ENCODE measurements at places on chromosomes 11 and 22.

- DNase-seq: peak; percentile 73
Measured at GRCh38 chr22:50274311-50274710, 4.1 kb upstream of the MAPK11 start.

- DNase-seq: no peak
Measured at GRCh38 chr11:134041791-134042696, 26.8 kb upstream of the JAM3 start.

- DNase-seq: no peak
Measured at GRCh38 chr11:117933475-117933874, 4.3 kb upstream of the TMPRSS13 start.

GRCh38 chr22:29443452-29443851 lies 5.1 kb downstream of the RFPL1 start:
- DNase-seq: no peak

DNA sequence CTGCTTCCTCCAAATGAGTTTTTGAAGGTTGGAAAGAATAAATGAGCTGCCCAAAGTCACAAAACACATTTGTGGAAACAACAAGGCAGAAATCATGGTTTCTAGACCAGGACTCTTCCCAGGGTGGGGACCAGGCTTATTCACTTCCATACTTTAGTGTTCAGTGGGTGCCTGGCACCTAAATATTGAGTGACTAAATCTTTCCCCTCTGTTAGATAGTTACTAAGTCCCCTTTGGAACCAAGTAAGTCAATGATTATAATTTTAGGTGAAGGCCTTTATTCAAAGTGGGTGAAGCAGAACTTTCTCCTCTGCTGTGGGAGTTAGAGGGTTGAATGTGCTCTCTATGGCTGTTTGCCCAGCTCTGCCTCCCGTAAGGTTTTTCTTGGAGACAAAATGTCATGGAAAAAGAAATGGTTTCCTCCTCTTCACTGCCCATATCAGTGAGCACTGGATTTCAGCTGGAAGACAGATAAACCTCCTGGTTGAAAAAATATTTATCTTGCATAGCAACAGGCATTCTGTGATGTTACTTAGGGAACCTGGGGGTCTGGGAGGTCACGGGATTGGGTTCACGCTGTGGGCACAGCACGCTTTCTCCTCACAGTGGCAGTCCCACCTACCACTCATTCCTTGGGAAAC lies 117.8 kb downstream of the CCDC81 start:
- no peak for DNase-seq

- DNase-seq: no peak
Measured at GRCh38 chr22:29744902-29745301, 21.9 kb downstream of the ZMAT5 start.

DNA sequence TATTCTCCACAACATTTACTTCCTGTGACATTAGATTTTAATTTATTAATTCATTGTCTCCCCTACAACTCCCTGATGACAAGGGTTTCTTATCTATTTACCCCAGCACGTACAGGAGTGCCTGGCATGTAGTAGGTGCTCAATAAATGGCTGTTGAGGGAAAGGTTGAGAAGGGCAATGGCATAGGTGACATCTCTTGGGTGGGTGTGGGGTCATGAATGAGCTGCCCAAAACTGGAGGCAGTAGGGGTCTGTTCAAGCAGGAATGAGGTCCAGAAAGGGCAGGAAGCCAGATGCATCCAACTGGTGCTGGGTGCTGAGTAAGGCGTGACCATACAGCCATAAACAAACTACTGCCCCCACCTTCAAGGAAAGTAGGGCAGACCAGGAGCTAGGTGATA lies 2.8 kb downstream of the VWCE start:
- no peak for DNase-seq

GRCh38 chr11:96035031-96035739 lies 111.3 kb upstream of the MTMR2 start:
- DNase-seq: no peak

GRCh38 chr11:8017071-8017470 lies 29.9 kb downstream of the EIF3F start:
- DNase-seq: no peak

GRCh38 chr22:20782596-20783299 lies 8.8 kb downstream of the SERPIND1 start:
- DNase-seq: peak; percentile 60

DNA sequence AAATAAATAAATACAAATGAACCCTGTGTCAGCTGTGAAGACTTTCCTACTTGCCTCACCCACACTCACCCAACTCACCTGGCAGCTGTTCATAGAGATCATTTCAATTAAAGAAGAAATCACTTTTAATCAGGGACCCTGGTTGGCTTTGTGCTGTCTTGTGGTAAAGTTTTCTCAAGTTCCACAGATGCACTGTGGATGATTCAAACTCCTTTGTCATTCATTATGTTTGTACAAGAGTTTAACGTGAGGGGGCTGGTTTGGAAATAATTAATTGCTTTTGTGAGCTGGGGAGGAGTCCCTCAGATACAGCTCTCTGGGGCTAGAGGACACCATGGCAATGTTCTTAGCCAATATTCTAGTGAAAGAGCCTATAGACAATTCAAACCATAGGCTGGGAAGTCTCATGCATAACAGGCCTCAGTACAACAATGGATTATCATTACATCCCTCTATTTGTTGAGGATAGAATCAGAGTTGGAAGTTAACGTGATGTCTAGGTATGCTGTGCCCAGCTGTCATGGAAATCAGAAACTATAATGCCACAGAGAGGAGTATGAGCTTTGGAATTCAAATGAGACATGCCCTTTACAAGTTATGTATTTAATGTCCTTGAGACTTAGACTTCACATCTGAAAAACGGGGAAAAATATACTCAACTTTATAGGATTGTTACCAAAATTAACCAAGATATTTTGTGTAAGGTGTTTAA lies 698.5 kb downstream of the KCNA4 start:
- DNase-seq: peak; percentile 57

DNA sequence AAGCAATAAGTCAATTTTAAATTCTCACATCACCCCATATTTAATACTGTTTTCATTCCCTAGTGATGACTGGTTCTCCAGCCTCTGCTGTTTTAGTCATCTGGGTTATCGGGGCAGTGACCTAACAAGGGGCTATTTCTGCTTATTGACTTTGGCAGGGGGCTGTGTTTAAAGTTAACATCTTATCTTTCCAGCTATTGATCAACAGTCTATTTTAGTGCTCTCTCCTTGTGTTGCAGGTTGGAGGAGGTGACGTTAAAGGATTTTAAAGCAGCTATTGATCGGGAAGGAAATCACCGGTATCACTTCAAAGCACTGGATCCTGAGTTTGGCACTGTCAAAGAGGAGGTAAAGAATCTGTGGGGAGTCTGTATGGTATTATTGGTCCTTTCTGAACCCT lies 7.7 kb upstream of the DLAT start:
- peak; percentile 40 for DNase-seq

GRCh38 chr11:130403271-130403804 lies 25.1 kb downstream of the ADAMTS8 start:
- DNase-seq: peak; percentile 85

DNA sequence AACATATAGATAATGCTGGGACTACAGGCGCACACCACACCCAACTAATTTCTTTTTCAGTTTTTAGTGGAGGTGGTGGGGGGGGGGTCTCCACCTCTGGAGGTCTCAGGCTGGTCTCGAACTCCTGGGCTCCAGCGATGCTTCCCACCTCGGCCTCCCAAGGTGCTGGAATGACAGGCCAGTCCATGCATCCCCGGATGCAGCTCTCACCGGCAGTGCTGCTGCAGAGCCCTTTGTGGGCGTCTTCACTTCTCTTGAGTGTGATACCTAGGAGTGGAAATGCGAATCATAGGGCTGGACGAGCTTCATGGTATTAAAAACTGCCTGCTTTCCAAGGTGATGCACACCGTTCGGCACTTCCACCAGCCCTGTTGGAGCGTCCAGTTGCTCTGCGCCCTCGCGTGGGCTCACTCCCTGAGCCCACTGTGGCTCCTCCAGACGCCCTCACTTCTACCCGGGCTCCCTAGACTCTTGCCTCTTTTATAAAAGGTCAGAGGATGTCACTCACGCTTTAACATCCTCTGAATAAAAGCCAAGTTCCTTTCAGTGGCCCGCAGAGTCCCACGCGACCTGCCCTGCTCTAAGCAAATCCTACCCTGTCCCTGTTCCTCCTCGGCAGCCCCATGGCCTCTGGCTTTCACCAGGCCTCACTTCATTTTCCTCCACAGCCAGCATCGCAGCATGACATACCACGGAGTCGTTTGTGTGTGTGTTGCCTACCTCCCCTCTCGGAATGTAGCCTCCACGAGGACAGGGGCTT lies 837 bp upstream of the BID start:
- no peak for DNase-seq

- DNase-seq: no peak
Measured at GRCh38 chr22:50302564-50302963, 4.9 kb downstream of the PLXNB2 start.

- peak; percentile 53 for DNase-seq
Measured at GRCh38 chr11:73759610-73760134, 1.2 kb downstream of the RAB6A start.

GRCh38 chr11:122653916-122654585 lies 1.5 kb upstream of the UBASH3B start:
- no peak for DNase-seq

DNA sequence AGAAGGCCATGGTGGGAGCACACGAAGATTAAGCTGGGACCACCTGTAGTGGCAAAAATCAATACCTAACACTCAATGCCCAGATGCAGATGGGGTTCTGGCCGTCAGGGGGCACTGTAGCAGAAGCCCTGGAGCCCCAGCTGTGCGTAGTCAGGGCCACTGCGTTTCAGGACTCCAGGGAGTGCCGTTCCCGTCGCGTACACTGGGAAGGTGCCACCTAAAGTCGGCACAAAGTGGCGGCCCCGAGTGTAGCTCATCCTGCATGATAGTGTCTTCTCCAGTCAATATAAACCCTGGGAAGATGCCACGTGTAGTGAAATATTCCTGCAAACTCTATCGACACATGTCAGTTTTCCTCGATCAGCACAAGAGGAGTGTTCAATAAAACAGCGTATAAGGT lies 123.8 kb upstream of the NTM start:
- peak; percentile 30 for DNase-seq

DNA sequence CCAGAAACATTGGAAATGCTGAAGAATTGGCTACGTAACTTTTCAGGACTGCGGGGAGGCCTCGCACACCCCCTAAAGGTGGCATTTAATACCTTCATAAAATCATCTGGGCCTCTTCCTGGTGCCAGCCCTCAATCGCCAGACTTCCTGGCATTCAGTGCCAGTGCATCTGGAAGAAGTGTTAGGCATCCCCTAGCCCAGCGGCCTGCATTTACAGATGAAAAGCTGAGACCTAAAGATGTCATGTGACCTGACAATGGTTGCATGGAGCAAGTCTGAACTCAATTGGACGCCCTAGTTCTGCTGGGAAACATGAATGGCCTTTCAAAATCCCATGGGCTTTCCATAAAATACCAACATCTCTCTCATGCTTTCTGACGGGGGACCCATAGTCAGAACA lies 81.0 kb upstream of the TMEM45B start:
- no peak for DNase-seq

DNA sequence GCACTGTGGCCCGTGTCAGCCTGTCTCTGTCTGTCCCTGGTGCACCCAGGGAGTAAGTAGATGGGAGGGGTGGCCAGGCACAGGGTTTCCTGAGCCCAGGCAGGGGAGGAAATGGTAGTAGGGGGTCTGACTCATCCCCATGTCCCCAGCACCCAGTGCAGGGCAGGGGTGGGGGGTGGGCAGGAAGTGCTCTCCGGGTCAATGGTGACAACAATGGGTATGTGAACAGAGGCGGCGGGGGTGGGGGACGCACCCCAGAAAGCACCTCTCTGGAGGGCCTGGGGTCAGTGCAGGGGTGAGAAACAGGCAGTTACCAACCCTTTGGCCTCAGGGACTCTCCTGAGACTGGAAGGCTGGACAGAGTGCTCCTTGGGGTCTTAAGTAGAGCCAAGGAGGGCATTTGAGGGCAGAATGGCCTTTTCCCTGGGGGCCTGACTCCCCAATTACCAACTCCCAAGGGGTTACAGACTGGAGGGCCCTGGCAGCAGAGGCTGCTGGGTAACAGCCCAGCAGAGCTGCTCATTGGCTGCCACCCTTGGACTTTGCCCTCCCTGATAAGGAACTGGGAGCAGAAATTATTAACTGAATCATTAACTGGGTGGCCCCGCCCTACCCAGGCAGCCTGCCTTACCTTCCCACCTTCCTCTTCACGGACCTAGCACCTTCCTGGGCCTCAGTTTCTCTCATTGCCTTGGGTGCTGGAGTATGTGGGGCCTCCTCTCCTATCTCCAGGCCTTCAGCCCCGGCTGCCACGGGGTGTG lies 4.2 kb downstream of the MYRF start:
- DNase-seq: peak; percentile 64

GRCh38 chr11:10349806-10350205 lies 44.9 kb downstream of the ADM start:
- DNase-seq: no peak

DNA sequence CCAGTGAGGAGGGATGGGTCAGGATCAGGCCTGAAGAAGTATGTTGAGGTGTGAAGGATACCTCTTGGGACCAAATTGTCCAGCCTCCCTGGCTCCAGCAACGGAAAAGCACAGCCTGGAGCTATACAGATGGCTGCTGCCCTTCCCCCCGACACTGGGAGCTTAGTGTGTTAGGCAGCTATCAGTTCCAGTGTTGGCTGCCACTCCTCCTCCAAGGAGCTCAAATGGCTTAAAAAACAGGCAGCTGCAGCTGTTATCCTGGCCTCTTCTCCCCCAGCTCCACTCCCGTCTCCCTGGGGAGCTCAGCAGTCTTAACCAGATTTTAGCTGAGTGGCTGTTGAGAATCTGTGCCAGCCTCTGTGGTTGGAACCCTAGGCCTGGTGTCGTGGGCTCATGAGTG lies 225.0 kb downstream of the JRKL start:
- DNase-seq: no peak

GRCh38 chr11:795634-796564 lies 2.2 kb downstream of the SLC25A22 start:
- DNase-seq: peak; percentile 95

DNA sequence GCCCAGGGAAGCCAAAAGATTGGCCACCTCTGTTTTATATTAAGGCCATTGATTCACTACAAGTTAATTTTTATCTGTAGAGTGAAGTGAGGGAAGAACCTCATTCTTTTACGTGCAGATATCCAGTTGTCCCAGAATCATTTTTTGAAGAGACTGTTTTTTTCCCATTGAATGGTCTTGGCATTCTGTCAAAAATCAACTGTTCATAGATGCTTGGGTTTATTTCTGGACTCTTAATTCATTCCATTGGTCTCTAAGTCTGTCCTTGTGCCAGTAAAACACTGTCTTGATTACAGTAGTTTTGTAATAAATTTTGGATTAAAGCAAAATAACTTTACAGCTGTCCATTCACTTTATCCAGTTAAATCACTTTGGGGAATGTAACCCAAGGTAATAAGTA lies 26.8 kb downstream of the WBP2NL start:
- no peak for DNase-seq

DNA sequence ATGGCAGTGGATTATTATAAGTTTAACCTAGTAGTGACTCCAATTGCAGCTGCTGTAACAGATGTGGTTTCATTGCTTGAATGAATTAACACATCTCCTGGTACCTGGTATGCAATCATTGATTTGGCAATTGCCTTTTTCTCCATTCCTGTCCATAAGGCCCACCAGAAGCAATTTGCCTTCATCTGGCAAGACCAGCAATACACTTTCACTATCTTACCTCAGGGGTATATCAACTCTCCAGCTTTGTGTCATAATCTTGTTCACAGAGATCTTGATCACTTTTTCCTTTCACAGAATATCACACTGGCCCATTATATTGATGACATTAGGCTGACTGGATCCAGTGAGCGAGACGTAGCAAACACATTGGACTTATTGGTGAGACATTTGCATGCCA lies 128.7 kb upstream of the ZC3H12C start:
- DNase-seq: no peak
